Endothelial cell of umbilical vein (primary cell): ENCODE measurements at places on chromosomes 4 and X. TPM values are rescaled to one million over a fixed set of nuclear protein-coding genes. Genes with fewer than 3 reads are reported as not detected.

GPR119 gene
- total RNA-seq: not detected in 2 replicates

AKAP17A gene
- 39.7 and 45.5 TPM in 2 replicates for total RNA-seq

SMARCAD1 gene
- total RNA-seq: 34.8 and 35.5 TPM in 2 replicates

EDA gene
- total RNA-seq: 0.44 and 1.2 TPM in 2 replicates

- peaks cover 1% of the 10 kb centered on the region for H3K27me3 ChIP-seq
- H3K4me3 ChIP-seq: no peak overlapping the region
- DNase-seq: no peak
- H3K36me3 ChIP-seq: no peaks in the 10 kb centered on the region
- no peaks in the 10 kb centered on the region for H3K4me1 ChIP-seq
Observed at GRCh38 chr4:93368968-93369367, 459.6 kb upstream of the ATOH1 start.

DNA sequence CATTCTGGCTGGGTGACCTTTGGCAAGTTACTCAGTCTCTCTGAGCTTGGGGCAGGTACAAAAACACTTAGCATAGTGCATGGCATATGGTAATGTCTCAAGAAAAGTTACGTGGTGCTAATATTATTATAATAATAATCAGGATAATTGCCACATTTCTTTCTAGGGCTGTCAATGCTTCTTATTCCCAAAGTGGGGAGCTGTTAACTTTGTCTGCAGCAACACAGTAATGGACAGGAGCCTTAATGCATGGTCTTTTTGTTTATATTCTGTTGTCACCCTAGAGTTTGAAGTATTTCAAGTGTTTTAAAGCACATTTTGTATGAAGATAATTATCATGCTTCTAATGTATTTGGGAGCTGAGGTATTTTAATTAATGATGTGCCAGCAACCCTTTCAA is 121.8 kb downstream of the FHIP1A start:
- H3K27me3 ChIP-seq: no peaks in the 10 kb centered on the region
- no peak overlapping the region for H3K4me3 ChIP-seq
- no peaks in the 10 kb centered on the region for H3K4me1 ChIP-seq
- H3K36me3 ChIP-seq: no peaks in the 10 kb centered on the region

DNA sequence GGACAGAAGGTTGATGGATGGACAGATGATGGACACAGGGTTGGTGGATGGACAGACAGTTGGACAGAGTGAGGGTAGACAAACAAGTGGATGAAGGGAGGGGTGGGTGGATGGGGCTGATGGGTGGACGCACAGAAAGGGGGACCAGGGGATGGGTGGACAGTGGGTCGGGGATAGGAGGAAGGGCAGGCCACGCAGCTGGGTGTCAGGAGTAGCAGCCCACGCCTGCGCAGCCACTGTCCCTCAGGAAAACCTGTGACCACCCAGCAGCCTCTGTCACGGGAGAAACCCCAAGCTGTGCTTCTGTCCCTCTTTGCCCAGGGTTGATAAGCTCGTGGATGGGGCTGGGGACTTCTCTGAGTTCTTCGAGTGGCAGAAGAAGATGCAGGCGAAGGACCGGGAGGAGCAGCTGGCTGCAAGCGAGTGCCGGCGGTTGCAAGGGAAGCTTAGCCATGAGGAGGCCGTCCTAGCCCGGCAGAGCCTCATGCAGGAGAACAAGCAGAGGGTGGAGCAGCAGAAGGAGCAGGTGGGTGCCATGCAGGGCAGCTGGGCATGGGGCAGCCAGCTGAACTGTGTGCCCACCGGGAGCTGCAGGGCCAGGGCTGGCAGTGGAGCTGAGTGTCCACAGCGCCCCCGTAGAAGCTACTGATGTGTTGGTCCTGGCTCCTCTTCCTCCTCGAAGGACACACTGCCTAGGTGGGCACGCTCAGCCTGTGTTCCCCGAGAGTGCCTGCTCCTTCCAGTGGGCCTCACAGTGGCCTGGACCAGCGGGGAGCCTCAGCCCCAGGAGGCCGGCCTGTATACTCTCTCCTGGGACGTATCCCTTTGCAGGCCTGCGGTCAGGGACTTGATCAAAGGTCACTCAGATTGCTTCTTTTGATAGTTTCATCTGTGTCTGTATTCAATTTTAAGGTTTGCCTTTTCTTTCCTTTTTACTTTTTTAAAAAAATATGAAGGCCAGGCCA is 16.8 kb upstream of the RNF4 start:
- H3K4me1 ChIP-seq: no peaks in the 10 kb centered on the region
- DNase-seq: no peak
- no peaks in the 10 kb centered on the region for H3K27me3 ChIP-seq

DNA sequence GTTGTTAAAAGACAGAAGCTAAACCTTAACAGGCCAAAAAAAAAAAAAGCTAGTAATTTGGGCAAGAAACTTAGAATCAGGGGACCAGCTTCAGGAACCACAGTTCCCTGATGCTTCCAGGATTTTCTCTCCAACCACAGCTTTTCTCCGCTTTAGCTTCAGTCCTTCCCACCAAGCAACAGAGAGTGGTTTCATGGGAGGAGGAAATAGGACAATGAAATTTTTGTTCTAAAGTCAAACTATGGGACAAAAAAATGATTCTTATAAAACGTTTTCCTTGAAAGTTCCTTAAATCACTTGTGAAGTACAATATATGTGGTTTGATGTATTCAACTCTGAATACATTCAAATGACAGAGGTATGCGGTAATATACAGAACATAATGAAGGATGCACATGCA is 71.0 kb upstream of the DHX15 start:
- H3K4me1 ChIP-seq: no peaks in the 10 kb centered on the region
- peaks cover 3% of the 10 kb centered on the region for H3K27me3 ChIP-seq
- no peak for DNase-seq
- no peak overlapping the region for H3K27ac ChIP-seq

GRCh38 chrX:16593801-16594200 is 56.2 kb upstream of the S100G start:
- H3K27me3 ChIP-seq: no peaks in the 10 kb centered on the region
- no peak overlapping the region for H3K4me3 ChIP-seq
- DNase-seq: peak; percentile 4
